ENCODE measurements at places on chromosomes 12 and 14. TPM values are rescaled to one million over a fixed set of nuclear protein-coding genes. Genes with fewer than 3 reads are reported as not detected.

- DNase-seq: no peak
These were observed 46.7 kb downstream of the PTGER2 start for GRCh38 chr14:52360831-52361230.

DNA sequence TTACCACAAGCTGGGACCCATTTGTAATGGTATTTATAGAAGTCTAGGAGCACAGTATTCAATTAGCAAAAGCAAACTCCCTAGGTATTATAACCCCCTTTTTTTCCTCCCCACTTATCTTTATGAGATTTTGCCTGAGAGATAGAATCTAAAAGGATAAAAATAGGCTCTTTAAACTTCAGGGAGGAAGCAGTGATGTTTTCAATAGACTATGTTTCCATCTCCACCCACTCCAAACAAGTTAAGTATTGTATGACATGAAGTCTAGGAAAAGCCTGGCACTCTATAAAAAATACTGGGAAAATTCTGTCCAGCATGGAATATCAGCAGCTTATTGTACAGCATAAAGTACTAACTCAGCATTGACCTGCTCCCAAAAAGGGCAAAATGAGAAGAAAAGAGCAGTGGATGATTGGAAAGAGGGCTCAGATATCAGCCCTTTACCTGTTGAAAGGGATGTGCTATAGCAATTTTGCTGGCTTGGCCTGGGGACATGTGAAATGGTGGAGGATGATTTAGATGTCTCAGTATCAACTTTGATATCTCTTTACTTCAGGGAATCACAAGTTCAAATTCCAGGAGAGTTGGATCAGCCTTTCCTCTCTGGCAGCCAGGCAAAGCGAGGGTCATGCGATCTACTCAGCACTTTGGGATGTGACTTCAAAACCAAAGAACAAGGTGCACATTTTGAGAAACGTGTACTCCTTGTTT is 72.4 kb downstream of the IGF1 start:
- no peak for DNase-seq

DNA sequence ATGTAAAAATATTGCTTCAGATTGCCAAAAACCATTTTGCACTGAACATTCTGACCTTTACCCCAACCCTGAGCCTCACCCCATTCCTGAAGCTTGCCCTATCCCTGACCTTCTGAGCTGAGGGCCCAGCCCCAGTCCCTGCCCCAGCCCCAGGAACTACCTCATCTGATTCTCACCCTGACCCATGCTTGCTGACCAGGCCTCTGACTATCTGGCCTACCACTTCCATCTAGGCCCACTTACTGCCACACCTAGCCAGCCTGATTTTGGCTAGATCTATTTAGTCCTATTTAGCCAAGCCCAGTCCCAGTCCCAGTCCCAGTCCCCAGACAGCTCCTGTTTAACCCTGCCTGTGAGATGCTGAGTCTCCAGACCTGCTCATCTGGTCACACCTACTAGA is 33.6 kb downstream of the OR10P1 start:
- no peak for DNase-seq

Gene WNT1
- total RNA-seq: not detected

Gene ART4
- total RNA-seq: 1.5 TPM

GRCh38 chr12:104628831-104629135 is 172.0 kb downstream of the CHST11 start:
- no peak for DNase-seq

GRCh38 chr12:46676396-46676795 is 149.4 kb downstream of the SLC38A4 start:
- DNase-seq: no peak

Gene SMIM41
- 0.78 TPM for total RNA-seq

Gene TEAD4
- 15.8 TPM for total RNA-seq

GRCh38 chr12:39451977-39452376 is 9.1 kb upstream of the KIF21A start:
- DNase-seq: no peak

GRCh38 chr14:61051051-61051450 is 70.0 kb downstream of the SLC38A6 start:
- DNase-seq: no peak

DNA sequence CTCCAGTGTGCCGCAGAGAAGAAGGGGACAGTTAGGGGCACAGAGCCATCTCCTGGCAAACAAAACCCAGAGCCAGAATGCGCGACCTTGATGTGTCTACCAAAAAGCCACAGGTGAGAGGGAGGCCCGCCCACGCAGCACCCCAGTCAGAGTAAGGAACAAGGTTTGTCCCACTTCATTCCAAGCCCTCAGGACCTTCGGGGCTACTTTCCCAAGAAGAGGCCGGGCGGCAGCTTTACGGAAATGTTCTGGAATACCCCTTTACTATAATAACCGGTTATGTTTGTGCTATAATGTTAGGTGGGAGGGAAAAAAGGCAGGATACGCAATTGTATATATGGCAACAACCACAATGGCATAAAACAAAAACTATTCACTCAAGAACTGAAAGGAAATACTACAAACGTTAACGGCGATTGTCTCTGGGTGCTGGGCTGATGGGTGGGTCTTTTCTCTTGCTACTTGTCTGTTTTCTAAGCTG is 12.3 kb downstream of the CCDC88C start:
- no peak for DNase-seq

Gene RAB5B
- 139 TPM for total RNA-seq

- DNase-seq: no peak
These were observed at the start of gene LGR5 for GRCh38 chr12:71439613-71440344. LGR5 (plus strand) TSS chr12:71439798; CDS start chr12:71440081, 283 bp downstream.

- no peak for DNase-seq
These were observed 539 bp downstream of the PSME2 start for GRCh38 chr14:24145690-24146452.

- no peak for DNase-seq
These were observed 6.7 kb upstream of the FITM1 start for GRCh38 chr14:24123424-24124417.

GRCh38 chr14:99320105-99320572 is 48.1 kb upstream of the BCL11B start:
- DNase-seq: no peak

Gene MYF6
- not detected for total RNA-seq

- DNase-seq: no peak
These were observed 281.2 kb downstream of the PAWR start for GRCh38 chr12:79409562-79409961.

Gene SIX1
- 1.7 TPM for total RNA-seq

Gene FOXM1
- total RNA-seq: 1.3 TPM

- no peak for DNase-seq
These were observed 22.0 kb downstream of the TTC9 start for GRCh38 chr14:70663707-70664179.

Gene GARIN6
- not detected for total RNA-seq

Gene KRT74
- total RNA-seq: 0.26 TPM

Gene ASIC1
- total RNA-seq: 1.6 TPM

DNA sequence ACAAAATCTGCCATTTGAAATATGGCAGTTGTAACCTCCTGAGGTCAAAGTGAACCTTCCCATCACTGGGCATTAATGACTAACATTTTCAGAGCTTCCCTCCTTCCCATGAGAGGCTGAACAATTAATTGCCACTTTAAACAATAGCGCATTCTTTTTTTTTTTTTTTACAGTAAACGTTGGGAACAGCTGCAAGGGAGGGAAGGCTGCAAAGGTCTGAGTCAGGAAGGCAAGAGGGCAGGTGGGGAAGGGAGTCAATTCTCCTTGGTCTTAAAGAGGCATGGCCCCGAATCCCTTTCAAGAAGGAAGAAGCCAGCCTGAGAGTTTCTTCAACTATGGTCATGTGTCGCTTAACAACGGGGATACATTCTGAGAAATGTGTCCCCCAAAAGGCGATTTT is 41.0 kb upstream of the PLEKHG3 start:
- no peak for DNase-seq

DNA sequence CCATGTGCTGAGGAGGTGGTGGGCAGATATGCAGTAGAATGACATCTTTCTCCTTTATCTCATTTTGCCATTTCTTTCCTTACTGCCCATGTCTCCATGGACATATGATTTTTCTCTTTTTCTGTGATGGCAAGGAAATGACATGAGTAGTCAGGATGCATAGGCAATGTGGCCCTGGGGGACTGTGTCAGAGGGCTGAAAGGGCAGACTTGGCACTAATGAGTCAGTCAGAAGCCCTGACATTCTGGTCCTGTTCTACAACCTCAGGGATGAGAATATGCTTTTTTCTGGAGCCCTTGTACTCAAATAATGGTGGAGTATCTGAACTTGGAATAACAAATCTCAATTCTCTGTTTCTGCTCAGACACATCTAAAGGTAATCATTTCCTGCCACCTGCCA is 167.8 kb downstream of the TMEM117 start:
- no peak for DNase-seq

Gene SLC7A7
- total RNA-seq: 10.6 TPM

DNA sequence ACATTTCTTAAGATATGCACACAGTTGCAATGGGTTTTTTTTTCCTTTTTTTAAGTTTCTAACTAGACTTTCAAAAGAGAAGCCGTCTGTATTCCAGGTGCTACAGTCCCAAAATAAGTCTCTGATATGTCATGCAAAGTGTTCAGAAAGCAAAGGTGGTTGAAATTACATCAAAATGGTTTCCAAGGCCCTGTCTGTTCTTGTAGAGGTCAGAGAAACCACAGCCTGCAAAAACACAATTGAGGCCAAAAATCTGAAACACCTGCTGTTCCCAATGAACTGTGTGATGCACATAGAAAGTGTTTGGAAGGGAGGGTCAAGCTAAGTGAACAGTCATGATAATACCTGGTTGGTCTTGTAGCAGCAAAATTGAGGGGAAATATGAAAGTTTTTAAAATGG is 91.0 kb downstream of the VRK1 start:
- no peak for DNase-seq

GRCh38 chr14:79342942-79343341 is 868.4 kb downstream of the DIO2 start:
- no peak for DNase-seq

Gene TAS2R31
- 12.2 TPM for total RNA-seq
